ENCODE measurements at places on chromosomes 1 and 21.

GRCh38 chr1:174746024-174746808 lies 253.5 kb upstream of the CACYBP start:
- DNase-seq = no peak

DNA sequence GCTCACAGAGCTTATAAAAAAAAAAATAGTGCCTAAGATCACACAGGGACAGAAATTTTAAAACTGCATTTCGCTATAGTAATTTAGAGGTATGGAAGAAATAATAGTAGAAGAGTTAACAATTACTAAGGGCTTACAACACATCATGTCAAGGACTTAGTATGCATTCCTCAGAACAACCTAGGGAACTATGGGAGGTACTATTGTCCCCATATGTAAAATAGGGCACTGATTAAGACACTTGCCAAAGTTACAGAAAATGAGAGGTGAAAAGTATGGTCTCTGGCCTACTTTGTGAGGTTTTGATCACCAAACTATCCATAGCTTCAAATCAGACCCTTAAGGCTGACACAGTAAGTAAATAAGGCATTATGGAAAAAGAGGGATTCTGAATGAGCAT lies 4.7 kb downstream of the FRRS1 start:
- DNase-seq = no peak

DNA sequence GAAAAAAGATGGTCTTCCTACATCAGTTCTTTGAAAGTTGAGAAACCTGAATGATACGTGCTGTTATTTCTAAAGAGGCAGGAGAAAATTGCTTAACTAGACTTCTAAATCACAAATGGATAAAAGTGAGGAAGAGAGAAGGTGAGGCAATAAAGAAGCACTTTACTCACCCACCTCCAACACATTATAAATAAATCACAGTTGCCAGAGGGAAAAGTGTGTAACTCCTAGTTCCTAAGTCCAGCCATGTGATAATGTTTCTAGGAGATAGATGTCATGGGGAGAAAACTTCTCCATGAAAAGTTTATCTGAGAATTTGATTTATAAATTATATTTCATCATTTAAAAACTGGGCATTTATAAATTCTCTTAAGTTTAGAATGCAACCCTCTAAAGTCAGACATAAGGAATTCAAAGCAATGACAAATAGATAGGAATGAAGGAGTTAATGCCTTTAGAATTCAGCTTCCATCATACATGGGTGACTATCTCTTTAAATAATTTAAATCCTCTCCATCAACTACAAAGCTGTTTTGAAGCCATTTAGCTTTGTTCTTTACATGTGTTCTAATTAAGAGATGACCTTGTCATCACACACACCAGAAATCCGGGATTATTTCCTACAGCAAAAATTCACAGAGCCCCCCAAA lies 60.0 kb downstream of the NRIP1 start:
- peak; percentile 6 for DNase-seq

DNA sequence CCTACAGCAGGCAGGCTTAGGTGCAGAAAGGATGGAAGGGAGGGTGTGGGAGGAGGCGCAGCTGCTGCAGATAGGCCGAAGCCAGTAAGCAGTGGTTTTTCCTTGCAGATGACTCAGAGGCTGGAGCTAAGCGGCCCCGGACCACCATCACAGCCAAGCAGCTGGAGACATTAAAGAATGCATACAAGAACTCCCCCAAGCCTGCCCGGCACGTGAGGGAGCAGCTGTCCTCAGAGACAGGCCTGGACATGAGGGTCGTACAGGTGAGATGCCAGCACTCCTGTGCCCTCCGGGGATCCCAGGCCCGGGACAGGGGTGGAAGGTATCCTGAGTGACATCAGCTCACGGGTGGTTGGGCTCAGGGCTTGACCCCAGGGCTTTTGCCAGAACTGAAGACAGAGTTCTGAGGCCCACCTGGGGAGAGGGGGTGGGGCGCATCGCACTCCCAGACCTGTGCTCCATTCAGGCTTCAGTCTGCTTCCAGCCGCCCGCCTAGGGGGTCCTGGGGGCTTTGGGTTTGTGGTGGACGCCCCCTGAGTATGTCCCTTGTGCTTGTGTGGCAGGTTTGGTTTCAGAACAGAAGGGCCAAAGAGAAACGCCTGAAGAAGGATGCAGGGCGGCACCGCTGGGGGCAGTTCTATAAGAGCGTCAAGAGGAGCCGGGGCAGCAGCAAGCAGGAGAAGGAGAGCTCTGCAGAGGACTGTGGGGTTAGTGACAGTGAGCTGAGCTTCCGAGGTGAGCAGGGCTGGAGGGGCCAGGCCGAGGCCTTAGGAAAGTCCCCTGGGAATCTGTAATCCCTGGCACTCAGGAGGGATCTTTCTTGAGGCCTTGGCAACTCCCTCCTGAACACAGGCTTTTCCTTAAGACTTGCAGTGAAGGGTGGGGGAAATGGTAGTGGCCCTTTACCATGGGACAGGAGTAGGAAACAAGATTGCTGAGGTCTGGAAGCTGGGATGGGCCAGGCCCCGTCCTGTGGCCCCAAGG lies 41.5 kb downstream of the LHX4 start:
- no peak for DNase-seq

DNA sequence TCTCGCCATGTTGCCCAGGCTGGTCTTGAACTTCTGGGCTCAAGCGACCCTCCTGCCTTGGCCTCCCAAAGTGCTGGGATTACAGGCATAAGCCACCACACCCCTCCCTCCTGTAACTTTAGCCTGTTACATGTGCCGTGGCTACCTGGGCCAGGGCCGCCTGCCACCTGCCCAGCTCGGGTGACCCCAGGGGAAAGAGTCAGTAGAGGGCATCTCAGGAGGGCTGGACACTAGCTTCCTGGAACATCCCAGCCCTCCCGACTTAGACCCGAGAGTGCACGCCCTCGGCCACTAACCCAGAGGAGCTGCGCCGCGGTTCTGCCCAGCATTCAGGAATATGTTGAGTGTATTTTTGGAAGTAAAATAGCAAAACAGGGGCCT lies 40.4 kb upstream of the TMEM52 start:
- DNase-seq = no peak

- DNase-seq = no peak
Measured at GRCh38 chr21:31768710-31769109, 36.8 kb upstream of the SCAF4 start.

- no peak for DNase-seq
Measured at GRCh38 chr1:6918925-6919511, 133.8 kb downstream of the CAMTA1 start.

DNA sequence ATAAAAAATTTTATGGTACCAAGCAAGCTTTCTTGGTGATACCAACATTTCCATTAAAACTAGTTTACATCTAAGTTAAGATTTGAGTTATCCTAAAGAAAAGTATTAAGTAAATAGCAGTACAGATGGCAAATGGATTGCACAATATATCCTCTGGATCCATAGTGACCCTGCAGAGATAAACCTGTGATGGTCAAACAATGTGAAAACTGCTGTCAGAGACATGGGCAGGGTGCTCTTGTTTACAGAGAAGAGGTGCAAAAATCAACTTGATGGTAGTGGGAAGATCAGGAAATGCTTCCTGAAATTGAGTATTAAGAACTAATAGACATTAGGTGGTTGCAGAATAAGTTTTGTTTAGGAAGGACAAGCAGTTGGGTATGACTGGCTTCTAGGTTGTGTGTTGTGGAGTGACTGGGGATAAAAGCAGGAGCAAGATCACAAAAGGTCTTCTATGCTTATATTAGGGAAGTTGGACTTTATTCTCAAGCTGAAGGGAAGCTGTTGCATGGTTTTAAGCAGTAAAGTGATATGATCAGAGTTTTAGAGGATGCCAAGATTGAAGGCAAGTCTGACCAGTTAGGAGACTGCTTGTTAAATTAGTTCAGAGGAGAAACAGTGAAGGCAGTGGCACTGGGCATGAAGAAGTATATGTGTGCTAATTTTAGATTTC lies 9.9 kb downstream of the TTC3 start:
- DNase-seq = no peak

- DNase-seq = no peak
Measured at GRCh38 chr1:82901118-82901517, 1097.8 kb downstream of the TTLL7 start.

DNA sequence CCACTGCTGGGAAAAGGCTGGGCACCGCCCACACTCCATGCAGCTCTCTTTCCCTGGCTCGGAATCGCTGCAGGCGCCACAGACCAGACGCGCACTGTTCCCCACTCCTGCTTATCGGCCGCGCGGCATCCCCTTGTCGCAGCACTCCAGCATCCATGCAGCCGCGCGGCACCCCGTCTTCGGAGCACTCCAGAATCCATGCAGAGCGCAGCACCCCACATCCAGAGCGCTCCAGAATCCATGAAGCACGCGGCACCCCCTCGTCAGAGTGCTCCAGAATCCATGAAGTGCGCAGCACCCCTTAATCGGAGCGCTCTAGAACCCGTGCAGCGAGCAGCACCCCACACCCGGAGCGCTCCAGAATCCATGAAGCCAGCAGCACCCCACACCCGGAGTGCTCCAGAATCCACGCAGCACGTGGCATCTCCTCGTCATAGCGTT lies 9.5 kb downstream of the TFF3 start:
- no peak for DNase-seq

DNA sequence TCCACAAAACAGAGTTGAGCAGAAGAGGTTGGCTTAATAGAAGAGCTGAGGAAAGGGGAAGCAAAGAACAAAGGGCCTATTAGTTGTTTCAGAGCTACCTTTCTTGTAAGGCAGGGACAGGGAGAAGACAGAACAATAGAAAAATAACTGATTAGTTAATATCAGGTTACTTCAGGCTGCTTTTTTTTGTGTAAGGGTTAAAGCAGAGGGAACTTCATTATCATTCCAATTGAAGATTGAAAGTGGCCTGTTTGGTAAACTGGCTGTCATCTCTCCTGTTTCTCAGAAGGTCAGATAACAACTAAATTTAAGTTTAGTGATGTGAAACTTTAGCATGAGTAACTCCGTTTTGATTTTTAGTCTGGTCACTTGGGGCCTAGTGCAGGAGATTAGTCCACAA lies 22.3 kb downstream of the CDC42 start:
- no peak for DNase-seq

- DNase-seq = no peak
Measured at GRCh38 chr1:211581526-211581925, 2.6 kb upstream of the SLC30A1 start.

DNA sequence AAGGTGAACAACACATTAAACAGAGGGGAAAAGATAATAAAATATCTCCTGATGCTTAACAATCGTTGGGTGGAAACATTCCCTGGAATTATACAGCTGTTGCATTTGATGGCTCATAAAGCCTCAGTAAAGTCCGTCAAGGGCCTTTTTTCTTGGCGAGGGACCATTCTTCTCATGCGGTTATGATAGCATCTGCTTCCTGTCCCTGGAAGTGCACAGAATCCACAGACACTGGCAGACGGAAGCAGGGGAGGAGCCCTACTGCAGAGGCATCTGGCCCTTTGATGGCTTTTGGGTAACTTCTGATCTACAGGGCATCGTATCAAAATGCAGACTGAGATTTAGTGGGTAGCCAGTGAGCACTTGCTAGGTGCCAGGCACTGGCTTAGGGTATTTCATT lies 286.9 kb downstream of the KIF26B start:
- no peak for DNase-seq

- DNase-seq = no peak
Measured at GRCh38 chr21:38299671-38300070, 42.9 kb downstream of the KCNJ15 start.

DNA sequence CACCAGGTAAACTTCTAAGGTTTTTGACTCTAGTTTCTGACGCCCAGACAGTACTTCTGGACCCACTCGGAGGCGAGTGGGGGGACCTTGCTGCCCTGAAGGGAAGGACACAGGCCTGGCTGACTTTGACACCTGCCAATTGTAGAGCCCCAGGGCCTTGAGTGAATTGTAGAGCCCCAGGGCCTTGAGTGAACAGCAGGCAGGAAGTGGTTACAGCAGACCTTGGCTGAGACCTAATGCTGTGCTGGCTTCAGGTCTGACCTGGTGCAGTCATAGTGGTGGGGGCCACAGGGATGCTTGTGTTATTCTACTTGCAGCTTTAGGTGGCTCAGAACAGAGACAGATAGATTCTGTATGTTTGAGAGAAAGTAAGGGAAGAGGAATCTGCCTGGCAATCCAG lies 344.3 kb downstream of the DUSP10 start:
- no peak for DNase-seq

GRCh38 chr1:114715952-114716303 lies 643 bp downstream of the NRAS start:
- DNase-seq = peak; percentile 54

- no peak for DNase-seq
Measured at GRCh38 chr1:167418391-167418790, 99.9 kb downstream of the CD247 start.

GRCh38 chr1:14923727-14924452 lies 229.7 kb upstream of the TMEM51 start:
- DNase-seq = peak; percentile 19

GRCh38 chr1:40783001-40783905 lies at the start of gene KCNQ4:
Gene KCNQ4 (plus strand): TSS chr1:40783787. CDS start chr1:40784094, 307 bp downstream.
- no peak for DNase-seq

DNA sequence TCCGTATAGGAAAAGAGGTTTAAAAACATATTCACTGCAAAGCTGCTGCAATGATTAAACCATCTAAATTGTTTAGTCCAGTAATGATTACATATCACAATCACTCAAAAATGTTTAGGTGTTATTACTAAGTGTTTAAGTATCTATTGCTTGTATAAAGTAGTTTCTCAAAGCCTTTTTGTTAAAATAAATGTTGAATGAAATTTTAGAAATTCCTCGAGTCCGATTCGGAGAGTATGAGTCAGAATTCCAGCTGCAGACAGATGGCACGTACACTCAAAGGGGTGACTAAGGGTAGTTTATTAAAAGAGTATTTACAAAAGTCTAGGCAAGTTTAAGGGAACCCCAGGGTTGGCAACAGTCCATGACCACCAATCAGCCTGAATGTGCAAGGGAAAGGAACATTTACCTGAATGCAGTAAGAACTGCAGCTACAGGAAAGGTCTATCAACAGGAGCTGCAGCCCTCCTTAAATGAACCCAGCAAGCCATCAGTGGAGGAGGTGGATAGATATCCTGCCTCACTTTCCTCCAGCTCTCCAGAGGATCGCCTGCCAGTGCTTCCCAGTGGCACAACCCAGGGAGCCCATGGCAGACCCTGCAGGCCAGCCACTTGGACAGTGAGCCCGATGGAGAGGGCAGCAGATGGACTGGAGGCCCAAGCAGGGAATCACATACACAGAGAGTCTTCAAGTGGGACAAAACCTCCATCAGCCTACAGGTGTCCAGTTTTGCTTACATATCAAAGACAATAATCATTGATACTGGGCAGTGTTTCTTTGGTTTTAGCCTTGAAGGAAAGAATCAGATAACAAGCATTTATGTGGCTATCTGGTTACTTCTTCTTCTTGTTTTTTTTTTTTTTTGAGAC lies 92.1 kb upstream of the SLC44A3 start:
- peak; percentile 80 for DNase-seq

All from kidney glomerular epithelial cell (primary cell).